Esophagus squamous epithelium (tissue), 5 donors: ENCODE measurements at places on chromosomes 4 and X. TPM values are rescaled to one million over a fixed set of nuclear protein-coding genes. Genes with fewer than 3 reads are reported as not detected.

DNA sequence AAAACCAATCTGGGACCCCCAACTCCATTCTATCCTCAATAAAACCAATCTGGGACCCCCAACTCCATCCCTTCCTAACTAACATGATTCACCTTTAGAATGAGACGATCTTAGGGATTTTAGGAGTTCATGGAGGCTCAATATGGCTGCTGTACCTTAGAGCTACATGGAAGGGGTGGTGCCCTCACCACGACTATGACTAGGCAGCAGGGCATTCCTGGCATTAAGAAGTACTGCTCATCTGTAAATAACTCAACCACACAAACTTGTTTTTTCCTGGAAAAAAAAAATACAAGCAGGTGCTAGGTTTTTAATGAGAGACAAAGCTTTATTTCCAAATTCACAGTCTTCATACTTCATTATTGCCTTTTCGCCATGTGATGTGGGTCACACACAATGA is 346.5 kb upstream of the FAT1 start:
- H3K27ac ChIP-seq = no peak overlapping the region
- no peaks in the 10 kb centered on the region for H3K4me1 ChIP-seq
- no peak for DNase-seq
- H3K36me3 ChIP-seq = no peaks in the 10 kb centered on the region

DNA sequence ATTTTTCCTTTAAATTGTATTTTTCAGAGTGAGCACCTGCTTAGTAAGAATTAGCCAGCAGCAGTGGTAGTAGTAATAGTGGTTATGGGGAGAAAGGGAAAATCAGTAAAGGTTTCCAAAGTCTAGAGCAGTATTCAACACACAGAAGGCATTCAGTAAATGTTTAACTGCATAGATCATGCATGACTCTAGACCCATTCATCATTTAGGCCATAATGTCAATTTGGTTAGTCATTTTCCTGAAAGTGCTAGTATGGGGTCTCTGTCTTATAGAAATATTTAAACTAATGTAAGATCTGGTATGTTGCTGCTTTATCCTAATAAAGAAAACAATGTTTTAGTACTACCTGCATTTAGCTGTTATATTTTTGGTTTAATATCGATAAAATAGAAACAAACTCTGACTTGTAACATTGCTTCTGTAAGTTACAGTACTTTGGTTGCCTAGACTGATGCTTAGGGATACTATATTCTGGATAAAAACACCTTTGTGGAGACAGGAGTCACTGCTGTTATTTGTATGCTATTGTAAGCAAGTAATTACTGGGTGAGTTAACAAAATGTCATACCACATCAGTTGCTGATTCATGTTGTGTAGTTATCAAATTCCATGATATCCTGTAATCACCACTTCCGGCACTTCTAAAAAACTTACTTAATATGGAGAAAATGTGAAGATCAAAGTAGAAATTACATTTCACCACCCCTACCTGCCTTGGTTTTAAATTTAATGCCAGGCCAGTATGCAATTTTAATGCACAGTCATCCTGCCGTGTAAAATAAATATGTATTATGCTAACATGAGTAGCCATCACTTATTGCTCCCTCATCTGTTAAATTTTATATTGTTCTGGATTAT is 115.8 kb upstream of the BMPR1B start:
- no peak for DNase-seq
- H3K36me3 ChIP-seq = peaks cover 2% of the 10 kb centered on the region
- H3K4me1 ChIP-seq = no peaks in the 10 kb centered on the region
- no peaks in the 10 kb centered on the region for H3K27me3 ChIP-seq
- no peak overlapping the region for H3K27ac ChIP-seq
- no peak overlapping the region for H3K4me3 ChIP-seq

Gene CTAG2
- not detected for total RNA-seq

Gene AMTN
- total RNA-seq = 0.79 TPM
